ENCODE measurements at places on chromosomes 7 and 10. TPM values are rescaled to one million over a fixed set of nuclear protein-coding genes. Genes with fewer than 3 reads are reported as not detected.

ALKBH4 gene
- total RNA-seq, result 6.1 TPM

PRXL2A gene
- 39.7 TPM for total RNA-seq

OR9A2 gene
- total RNA-seq, result 0.48 TPM

EIF5AL1 gene
- total RNA-seq, result not detected

MET gene
- total RNA-seq, result 24.6 TPM

PLEKHS1 gene
- 0.21 TPM for total RNA-seq

TMEM229A gene
- total RNA-seq, result not detected

PHYHIPL gene
- total RNA-seq, result 0.19 TPM

SRGN gene
- total RNA-seq, result 168 TPM

AHCYL2 gene
- 19.9 TPM for total RNA-seq
